ENCODE measurements at places on chromosomes 13 and 19.

DNA sequence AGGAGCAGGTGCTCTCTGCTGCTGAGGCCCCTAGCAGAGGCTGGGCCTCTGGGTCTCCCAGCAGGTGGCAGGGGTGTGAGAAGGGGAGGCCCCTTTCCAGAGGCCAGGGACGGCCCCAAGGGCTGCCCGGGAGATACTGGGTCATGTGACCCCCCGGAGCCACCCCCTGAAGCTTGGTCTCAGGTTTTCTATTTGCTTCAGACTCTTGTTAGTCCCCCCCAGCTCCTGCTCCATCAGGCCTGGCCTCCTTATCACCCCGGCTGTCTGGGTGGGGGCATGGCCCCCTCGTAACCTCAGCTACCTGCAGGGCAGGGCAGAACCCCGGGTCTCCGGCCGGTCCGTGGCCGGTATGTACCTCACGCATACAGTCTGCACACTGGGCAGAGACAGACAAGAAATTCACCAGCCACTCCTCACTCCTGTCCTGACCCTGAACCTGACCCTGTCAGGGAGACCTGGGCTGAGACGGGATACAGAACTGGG is 13.2 kb upstream of the TCF3 start:
- no peak for DNase-seq

DNA sequence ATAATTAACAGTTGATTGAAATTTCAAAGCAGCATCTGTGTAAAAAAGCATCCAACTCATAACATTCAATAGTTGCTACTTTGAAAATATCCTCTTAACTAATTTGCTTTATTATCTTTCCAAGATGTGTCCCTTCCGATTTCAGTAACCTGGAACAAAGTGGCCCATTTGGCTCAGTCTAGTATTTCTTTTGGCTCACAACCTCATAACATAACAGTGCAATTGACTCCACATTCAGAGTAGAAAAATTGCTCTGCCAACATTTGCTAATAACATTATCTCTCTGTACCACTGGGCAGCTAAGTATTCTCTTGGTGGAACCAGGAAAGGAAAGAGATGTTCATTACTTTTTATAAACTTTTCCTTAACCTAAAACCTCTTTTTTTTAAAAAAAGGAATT is 571.1 kb upstream of the ARGLU1 start:
- DNase-seq, result no peak

DNA sequence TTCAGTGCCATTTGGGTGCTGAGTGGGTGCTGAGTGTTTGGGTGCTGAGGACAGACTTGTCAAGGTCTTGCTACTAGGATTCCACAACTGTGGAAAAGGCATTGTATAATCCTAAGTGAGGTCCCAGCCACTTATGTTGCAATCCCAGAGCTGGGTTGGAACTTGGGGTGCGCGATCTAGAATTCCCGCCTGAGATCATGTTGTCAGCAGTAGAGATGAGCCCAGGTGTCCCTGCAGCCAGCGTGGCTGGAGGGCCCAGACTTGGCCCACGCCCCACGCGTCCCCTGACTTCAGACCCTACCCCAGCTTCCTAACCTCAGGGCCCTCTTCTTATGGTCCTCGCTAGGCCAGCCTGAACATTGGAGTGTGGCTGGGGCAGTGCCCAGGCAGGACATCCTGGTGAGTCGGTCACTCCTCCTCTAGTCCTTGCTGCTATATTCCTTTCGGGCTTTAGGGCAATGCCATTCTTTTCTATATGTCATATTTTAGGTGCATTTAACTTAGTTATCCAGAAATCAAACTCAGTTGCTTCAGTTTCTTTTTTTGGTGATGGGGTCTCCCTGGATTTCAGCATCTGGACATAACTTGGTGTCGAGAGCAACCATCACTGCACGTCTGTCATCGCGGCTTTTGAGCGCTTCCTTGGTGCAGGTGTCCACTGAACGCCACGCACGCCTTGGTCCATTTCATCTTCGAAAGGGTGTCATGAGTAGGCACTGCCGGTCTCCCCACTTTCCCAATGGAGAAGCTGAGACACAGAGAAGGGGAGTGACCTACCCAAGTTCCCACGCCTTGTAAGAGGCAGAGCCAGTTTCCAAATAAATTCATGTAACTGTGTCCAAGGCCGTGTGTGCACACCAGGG is 46.4 kb upstream of the F7 start:
- no peak for DNase-seq

GRCh38 chr13:22018076-22018835 is 347.4 kb downstream of the FGF9 start:
- DNase-seq, result no peak

DNA sequence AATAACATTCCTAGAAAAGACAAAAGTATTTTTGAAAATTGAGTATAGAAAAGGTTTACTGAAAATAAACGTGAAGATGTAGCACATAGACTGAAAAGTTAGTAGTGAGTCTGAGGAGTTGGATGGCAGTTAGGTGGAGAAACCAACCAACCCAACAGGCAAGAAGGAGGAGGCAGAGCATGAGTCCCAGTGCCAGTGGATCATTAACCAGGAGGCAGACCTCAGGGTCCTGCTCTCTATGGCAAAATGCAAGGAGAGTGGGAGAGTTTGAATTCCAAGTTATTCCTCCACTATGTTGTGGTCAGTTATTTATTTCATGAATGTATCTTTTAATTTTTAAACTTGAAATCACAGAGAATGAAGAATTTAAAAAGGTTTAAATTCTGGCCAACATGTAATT is 446.4 kb downstream of the GPC6 start:
- DNase-seq, result no peak

- no peak for DNase-seq
Measured at GRCh38 chr13:94411747-94412146, 67.7 kb downstream of the DCT start.

GRCh38 chr13:26246154-26246553 is 7.8 kb upstream of the CDK8 start:
- no peak for DNase-seq

DNA sequence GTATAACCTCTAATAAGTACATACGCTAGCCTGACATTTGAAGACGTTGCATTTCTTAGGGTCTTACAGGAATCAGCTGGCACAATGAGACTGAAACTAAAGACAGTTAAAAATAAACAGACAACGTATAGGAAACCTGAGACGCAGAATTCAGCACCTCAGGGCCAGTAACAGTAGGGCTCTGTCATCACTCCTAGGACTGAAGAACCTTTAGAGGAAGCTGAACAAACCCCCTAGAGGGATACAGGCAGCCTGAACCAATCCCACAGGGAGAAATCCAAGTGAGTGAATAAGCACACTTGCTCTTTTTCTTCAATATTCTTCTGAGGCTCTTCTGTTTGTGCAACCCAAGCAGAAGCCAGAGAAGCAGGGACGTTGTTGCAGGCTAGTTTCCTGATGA is 53.9 kb upstream of the KLHL1 start:
- no peak for DNase-seq

DNA sequence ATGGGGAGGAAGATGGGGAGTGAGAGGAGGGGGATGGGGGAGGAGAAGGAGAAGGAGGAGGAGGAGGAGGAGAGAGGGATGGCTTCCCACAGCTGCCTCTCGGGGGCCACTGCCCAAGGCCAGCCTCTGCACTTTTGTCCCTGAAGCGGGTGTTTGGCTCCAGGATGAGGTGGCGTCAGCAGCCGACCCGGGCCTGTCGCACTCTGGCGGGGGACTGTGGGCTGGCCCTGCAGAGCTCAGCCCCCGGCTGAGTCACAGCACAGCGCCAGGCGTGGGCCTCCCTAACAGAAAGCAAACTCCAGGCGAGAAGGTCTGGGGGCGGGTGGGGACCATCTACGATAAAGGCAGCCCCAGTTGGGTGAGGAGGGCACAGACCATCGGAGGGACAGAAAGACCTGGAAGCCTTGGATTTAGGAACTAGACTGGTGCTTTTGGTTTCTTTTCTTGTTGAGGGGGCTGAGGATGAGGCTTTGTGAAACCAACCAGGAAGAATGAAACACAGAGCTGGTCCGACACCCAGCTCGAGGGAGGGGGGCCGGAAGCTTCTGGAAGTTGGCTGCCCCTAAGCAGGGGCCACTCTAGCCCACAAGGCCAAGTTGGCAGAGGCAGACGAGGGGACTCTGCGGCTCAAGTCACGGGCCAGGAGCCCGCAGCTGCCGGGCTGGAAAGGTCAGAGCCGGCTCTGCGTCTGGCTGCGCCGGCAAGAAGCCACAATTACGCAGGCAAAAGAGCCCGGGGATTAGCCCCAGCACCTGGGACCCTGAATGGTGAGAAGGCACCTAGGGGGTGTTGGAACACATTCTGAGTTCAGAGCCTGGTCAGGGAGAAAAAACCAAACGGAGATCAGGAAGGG is 18.2 kb downstream of the LSM4 start:
- DNase-seq, result no peak

DNA sequence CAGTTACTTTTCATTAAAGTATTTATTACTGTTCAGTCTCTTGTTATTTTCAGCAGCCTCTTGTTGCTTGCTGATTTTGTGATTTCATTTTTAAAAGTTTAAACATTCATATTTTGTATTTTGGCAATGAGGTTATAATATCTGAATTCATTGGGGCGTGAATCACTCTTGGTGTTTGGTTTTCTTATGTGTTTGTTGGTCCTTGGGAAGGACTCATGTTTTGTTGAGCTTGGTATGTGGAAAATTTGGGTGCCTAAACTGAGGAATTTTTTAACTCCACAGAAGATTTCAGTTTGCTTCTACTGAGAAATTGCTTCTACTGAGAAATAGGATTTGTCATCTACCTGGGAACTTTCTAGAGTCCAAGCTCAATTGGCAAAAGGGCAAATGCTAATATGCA is 38.2 kb downstream of the PDS5B start:
- no peak for DNase-seq

GRCh38 chr13:21034603-21035191 is 26.7 kb downstream of the LATS2 start:
- DNase-seq, result no peak

DNA sequence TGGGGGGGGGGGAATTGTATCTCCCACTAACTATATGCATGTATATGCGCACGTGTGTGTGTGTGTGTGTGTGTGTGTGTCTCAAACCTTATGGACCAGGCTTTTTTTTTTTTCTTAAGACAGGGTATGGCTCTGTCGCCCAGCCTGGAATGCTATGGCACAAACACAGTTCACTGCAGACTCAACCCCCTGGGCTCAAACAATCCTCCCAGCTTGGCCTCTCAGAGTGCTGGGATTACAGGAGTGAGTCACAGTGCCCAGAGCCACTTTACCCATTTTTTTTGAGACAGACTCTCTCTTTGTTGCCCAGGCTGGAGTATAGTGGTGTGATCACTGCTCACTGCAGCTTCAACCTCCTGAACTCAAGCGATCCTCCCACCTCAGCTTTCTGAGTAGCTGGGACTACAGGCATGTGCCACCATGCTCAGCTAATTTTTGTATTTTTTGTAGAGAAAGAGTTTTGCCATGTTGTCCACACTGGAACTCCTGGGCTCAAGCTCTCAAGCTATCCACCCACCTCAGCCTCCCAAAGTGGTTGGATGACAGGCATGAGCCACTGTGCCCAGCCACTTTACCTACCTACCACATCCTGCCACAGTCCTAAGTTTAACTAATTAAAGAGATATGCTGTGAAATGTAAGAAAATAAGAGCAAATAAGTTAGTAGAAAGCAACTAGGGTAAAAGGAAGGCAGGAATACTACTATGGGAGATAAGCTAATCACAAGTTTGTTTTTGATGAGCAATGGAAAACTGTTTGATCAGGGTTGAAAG is 2.4 kb downstream of the ZMYM5 start:
- DNase-seq, result no peak

DNA sequence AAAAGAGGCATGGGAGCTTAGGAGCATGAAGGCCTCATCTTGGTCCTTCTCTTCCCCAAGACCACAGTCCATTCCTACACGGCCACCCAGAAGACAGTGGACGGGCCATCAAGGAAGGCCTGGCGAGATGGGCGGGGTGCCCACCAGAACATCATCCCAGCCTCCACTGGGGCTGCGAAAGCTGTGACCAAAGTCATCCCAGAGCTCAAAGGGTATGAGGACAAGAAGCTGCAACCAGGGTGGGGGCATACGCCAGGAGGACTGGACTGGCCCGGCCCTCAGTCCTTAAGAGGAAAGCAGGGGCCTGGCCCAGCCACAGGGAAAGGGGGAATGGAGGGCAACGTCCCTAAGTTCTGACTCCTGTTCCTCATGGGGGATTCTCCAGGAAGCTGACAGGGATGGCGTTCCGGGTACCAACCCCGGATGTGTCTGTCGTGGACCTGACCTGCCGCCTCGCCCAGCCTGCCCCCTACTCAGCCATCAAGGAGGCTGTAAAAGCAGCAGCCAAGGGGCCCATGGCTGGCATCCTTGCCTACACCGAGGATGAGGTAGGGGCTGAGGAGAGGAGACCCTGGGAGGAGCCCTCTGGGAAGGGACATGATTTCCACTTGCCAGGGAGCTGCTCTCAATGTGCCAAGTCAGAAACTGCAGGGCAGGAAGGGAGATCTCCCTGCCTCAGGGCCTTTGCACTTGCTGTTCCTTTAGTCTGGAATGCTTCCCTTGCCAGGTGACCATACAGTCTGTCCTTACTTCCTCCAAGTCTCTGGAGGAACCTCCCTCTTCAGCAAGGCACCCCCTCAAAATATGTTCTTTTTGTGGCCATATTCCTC is 1.9 kb upstream of the TMEM147 start:
- no peak for DNase-seq

GRCh38 chr13:98972627-98973026 is 5.2 kb downstream of the DOCK9 start:
- no peak for DNase-seq

DNA sequence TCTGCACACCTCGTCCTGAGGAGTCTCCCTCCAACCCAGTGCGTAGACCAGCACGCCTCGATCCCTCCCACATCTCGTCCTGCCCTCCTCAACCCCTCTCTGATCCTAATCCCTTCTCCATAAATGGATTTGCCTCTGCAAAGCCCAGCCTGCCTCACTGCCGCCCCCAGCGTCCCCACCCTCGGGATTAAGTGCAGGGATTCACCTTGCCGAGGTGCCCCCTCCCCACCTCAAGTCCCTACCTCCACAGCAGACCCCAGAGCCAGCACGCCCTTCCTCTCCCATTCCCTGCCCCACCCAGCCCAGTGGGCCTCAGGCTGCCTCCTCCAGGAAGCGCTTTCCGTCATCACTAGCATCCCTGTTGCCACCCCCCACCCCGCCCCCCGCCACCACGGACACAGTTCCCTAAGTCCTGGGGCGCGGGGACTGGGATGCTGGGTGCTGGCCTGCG is 4.0 kb downstream of the KLF16 start:
- DNase-seq, result no peak

GRCh38 chr13:107373551-107373950 is 805.6 kb upstream of the ARGLU1 start:
- DNase-seq, result no peak

Measured in type B pancreatic cell (in vitro differentiated cells).